ENCODE measurements at places on chromosomes 1 and 21.
A peak's percentile ranks its signal among the peaks of the same experiment; 100 is the strongest.

DNA sequence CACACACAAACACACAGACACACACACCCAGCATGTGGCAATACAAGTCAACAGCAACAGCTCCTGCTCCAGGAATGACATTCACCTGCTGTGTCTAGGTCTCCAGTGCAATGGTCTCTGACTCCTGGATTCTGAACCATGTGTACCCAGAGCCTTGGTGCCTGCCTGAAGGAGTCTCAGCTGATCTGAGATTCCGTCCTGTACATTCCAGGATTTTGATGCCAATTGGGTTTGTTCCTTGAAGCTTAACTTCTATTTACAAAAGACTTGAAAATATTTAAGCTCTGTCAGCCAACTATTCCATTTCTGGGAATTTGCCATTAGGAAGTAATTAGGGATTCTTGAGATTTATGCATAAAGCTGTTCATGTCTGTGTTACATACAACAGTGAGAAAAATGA, 85.4 kb upstream of the LRRC8D start:
- DNase-seq: no peak

- no peak for DNase-seq
Observed at GRCh38 chr1:156367383-156368156, 1.4 kb upstream of the RHBG start.

DNA sequence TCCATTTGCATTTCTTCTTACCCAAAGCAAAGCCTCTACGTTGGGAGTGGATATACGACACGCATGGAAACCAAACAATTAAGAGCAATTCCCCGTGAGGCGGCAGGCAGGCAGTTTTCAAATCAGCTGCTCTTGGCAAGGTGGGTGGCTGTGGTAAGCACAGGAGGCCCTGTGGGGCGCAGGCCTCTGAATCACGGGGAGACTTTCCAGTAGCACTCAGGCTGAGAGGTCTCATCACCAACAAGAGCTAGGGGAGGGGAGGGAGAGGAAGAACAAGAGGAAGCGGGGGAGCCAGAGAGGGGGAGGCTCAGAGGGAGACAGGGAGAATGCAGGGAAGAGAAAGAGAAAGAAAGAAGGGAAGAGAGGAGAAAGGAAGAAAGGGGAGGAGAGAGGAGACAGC, 56.4 kb downstream of the MT1HL1 start:
- no peak for DNase-seq

GRCh38 chr1:150186789-150187559, 37.3 kb downstream of the PLEKHO1 start:
- peak; percentile 32 for DNase-seq

DNA sequence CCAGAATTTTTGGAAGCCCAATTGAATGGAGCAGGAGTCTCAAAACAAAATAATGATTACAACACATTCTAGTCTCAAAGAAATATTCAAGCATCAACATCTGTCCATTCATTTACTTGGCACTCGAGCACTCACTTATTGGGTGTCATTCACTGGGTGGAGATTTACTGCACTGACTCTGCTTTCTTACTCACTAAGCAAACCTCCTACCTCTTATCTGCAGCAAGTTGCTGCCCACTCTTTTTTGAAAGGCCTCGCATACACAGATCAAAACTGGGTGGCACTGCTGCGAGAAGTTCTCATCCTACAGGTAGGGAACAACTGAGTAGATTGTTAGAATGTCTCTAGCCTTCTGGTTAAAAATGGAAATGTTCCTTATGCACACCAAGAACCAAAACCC, 18.0 kb downstream of the RHBDL2 start:
- no peak for DNase-seq

DNA sequence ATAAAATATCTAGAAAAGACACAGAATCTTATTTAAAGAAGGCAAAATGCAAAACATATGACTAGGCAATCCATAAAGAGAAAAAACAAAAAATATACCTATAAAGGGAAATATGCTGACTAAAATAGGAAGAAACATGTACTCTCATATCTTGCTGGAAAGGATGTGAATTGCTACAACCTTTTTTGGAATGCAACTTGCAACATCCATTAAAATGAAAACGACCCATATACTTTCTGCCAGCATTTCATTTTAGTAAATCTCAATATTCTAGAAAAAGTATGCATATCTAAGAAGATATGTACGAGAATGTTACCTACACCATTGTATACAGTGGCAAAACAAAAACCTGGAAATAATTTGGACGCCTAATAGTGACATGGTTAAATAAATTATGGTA, 56.6 kb downstream of the EDEM3 start:
- no peak for DNase-seq

DNA sequence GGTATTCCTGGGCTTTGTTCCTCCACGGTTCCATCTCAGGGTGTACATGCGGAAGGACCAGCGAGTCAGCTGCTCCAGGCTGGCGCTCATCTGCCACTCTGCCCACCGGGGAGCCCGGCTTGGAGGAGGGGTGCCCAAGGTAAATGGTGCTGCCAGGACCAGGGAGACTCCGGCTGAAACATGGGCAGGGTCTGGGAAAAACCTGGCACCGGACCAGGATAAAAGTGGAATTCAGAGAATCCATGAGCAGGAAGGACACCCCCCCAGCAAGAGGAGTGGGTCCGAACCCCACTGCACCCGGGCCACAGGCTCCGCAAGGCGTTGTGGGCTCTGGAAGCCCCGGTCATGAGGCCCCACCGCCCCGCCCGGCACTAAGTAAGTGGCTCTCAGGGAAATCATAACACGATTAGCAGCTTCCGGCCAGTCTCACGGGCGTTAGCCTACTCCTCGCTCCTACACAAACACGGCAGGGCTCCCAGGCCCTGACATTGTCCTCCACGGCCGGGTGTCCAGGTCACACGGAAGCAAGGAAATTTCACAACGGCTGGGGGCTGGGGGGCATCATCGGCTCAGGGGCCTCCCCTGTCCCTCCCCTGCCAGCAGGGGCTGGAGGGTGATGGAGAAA, 21.1 kb downstream of the MEGF6 start:
- no peak for DNase-seq

DNA sequence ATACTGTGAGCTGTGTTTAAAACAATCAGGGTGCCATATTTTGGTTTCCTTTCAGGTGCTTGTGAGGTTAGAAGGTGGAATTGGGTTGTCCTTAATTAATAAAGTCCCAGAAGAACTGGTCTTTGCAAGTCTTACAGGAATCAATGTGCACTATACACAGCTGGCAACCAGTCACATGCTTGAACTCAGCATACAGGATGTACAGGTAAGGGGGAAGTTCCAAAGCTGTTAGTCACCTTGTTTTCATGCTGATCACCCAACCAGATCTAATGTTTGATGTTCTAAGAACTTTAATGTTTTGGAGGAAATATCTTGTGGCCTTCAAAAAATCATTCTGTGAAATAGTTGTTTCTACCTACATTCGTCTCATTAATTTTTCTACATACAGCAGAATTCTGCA, 156.3 kb downstream of the VPS13D start:
- DNase-seq: no peak

DNA sequence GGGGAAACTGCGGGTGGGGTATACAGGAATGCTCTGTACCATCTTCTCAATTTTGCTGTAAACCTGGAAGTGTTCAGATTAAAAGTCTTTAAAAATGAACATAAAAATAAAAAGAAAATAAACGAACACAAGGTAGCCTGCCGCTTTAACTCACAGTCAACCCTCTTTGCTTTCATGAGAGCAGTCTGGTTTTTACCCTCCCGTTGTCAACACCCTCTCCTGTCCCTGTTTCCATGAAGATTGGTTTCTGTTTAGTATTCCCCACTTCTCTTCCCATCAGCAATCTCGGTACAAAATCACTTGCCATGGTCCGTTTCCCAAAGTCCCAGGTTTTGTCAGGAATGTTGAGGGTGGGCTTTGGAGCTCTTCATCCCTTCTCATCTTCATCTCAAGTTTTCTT, 28.8 kb downstream of the MT1HL1 start:
- DNase-seq: no peak

DNA sequence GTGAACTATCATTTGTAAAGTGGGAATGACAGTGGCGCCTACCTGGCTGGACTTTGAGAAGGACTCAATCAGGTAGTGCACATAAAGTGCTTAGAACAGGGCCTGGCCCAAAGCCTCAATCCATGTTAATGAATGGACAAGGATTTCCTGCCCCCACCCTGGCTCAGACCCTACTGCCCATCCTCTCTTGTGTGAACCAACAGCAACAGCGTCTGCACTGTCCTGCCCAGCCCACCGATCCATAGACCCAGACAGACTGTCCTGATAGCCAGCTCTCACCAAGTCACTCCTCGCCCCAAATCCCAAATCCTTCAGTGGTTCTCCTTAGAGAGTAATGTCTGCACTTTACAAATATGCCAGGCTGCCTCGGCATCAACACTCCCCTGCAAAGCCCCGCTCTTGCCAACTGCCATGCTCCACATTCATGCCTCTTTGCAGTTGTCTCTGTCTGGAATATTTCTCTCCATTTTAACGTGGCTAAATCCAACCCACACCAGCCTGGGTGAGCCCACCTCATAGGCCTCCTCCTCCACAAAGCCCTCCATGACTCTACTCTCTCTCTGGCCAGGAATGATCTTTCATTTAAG, 157.6 kb upstream of the EDN2 start:
- no peak for DNase-seq

GRCh38 chr1:37851782-37852210, 7.6 kb downstream of the MTF1 start:
- no peak for DNase-seq

- no peak for DNase-seq
Observed at GRCh38 chr1:65395887-65396612, 24.4 kb upstream of the LEPR start.

DNA sequence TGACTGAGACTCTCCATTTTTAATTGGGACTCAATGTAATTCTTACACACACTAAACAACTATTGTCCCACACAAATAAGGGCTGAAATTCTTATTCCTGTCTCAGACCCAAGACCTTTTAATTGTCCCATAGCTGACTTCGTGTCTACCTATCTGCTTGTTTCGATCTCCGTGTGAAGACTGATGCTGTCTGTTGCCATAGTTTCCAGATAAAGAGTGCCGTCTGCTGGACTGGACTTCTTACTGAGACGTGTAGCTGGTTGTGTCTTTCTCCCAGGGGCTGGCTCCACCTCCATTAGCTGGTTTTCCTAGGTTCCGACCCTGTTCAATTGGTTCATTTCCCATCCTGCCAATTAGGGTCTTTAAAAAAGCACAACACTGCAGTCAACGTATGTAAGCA, 235.3 kb upstream of the PLXNA2 start:
- no peak for DNase-seq

GRCh38 chr21:36654324-36654723, 44.6 kb upstream of the SIM2 start:
- DNase-seq: no peak

DNA sequence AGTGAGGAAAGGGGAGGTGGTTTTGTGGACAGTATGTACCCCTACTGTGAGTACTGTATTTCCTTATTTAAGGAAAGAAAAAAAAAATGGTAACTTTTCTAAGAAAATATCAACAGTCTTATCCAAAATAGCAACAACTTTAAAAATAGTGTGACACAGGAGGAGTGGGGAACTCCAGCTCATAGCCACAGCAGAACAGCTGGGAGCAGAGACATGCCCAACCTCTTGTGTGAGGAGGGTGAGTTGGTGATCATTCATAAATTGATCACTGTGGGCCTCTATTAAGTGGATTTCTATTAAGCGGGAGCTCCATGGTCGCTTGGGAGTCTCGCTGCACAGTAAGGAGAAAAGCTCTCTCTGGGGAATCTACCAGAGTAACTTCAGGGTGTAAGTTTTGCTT, 158.8 kb upstream of the DUSP10 start:
- no peak for DNase-seq

DNA sequence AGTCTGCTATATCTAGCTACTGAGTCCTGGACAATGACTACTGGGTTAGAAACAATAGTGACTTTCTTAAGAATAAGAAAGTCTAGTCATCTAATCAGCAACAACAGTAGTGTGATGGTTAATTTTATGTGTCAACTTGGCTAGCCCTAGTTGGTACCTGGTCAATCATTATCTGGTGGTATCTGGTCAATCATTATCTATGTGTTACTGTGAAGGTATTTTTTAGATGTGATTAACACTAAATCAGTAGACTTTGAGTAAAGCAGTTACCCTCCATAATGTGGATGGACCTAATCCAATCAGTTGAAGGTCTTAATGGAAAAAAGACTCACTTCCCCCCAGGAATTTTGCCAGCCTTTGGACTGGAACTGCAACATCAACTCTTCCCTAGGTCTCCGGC, 312.6 kb downstream of the SIPA1L2 start:
- no peak for DNase-seq

- DNase-seq: no peak
Observed at GRCh38 chr1:9453779-9454418, 85.4 kb upstream of the SLC25A33 start.

- no peak for DNase-seq
Observed at GRCh38 chr1:160575112-160575664, 4.1 kb downstream of the CD84 start.

All from HuH-7.5 (cell line).